ENCODE measurements at places on chromosomes 3 and 15.

DNA sequence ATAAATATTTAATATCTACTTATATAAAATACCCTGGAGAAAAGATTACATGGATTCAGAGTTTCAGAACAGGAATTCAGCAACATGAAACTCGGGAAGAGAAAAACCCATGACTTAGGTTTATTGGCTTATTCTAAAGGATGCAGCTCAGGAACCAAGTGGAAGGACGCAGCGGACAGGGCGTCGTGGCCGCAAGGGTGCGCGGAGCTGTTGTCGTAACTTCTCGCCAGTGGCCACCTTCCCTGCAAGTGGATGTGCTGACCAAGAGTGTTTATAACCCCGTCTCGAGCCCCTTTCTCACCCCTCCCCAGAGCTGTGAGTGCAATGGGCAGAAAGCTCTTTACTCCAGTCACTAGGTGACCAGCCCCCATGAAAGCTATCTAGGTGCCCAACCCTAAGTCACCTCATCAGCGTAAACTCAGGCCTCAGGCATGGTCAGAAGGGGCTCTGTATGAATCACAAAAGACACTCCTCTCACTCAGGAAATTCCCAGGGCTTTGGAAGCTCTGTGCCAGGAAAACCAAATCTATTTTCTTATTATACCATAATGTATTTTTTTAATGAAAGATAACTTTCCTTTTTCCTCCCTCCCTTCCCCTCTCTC lies 77.3 kb downstream of the CHRNA7 start:
- DNase-seq: no peak

DNA sequence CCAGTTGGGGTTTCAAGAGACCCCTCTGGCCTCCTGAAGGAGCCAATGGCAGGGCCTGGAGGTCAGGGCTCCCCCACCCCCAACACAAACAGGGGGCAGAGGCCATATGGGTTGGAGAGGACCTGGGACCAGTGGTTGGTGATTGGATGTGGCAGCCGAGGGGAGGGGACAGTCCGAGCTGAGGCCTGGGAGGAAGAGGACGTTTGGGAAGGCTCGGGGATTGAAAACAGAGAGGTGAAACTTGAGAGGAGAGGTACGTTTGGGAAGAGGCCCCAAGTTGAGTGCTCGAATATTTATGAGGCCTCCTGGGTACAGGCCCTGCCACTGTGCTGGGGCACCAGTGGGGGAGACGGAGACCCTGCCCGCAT lies 53.7 kb downstream of the DNAJB8 start:
- DNase-seq: no peak

GRCh38 chr15:38476120-38476519 lies 22.2 kb downstream of the FAM98B start:
- DNase-seq: no peak

GRCh38 chr3:105827959-105828358 lies 40.9 kb downstream of the CBLB start:
- DNase-seq: peak; percentile 72

- DNase-seq: no peak
Measured at GRCh38 chr3:42472555-42472954, 29.9 kb upstream of the VIPR1 start.

DNA sequence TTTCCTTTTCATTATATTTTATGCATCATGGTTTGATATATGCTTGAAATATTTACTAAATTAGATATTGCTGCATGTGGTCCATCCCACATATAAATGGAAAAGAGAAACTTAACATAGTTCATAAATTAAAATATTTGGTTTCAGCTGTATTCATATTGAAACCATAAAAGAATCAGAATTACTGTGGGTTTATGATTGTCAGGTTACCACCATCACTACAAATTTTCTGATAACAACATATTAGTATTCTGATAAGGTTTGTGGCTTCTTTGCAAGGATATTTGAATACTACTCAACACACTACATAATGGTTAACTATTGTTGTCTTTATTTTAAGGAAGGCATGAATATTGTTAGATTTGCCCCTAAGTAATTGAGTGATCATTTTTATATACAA lies 235.5 kb downstream of the UBE2E2 start:
- DNase-seq: no peak

DNA sequence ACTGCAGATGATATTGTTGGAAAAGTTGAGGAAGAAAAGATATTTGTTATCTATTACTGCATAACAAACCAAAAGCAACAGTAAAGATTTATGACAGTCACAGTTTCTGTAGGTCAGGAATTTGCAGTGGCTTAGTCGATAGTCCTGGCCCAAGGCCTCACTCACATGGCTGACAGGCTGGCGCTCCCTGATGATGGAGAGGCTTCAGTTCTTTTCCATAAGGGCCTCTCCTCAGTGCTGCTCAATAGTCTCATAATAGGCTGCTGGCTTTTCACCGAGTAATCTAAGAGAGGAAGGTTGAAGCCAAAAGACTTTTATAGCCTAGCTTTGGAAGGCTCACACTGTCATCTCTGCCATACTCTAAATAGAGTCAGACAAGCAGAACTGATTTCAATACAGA lies 17.7 kb downstream of the IREB2 start:
- DNase-seq: no peak

DNA sequence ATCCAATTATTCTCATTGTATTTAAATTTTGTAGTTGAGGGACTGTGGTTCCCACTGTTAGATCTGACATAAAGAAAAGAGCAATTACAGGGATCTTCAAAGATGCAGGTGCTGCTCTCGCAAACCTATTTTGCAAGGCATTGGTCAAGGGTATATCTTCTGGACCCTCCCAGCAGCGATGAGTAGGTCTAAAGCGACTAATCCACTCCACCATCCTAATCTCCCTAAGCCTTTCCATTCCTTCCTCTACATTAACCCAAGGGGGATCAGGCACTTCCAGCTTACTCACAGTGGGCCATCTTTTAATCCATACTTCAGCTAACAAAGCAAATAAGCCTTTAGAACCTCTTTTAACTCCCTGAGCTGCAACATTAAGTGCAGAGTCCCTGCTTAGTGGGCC lies 37.0 kb upstream of the CPOX start:
- no peak for DNase-seq

DNA sequence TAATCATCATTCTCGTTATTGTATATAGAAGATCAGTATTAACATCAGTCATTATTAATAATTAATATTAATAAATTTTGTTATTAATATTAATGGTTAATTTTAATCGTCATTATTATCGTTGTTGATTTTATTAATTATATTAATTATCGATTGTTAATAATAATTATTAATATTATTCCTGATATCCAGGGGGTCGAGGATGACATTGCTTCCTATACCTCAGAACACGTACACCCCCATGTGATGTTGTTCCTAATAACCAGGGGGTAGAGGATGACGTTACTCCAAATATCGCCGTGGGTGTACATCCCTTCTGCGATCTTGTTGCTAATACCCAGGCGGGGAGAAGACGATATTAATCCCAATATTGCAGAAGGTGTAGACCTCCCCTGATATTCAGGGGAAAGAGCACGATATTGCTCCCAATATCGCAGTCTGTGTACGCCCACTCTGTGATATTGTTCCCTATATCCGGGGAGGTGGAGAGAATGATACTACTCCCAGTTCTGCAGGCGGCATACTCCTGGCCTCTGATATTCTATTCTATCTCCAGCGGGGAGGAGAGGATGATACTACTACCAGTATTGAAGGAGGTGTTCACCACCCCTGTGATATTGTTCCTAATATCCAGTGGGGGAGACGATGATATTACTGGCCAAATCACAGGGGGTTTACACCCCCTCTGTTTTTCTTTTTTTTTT lies 22.3 kb upstream of the BMF start:
- DNase-seq: no peak

GRCh38 chr3:99023590-99024192 lies 122.2 kb upstream of the DCBLD2 start:
- peak; percentile 64 for DNase-seq

DNA sequence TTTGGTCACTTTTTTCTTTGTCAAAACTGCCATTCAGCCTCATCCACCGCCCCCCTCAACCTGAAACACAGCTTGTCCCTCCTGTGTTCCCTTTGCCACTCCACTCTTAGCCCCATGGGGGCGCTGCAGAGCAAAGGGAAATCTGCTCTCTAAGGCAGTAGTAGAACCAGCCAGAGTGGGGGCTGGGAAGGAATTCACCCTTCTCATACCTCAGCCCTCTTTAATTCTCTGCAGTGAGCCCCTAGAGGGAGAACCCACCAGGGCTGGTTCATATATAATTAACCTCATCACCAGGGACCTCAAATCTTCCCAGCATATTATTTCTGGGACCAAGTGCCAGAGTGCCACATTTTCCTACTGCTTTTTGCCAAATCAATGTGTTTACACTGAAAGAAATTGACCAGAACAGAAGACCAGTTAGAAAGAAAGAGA lies 2.8 kb upstream of the BCL6 start:
- peak; percentile 99 for DNase-seq

GRCh38 chr3:159923956-159924355 lies 64.7 kb upstream of the IL12A start:
- no peak for DNase-seq

- no peak for DNase-seq
Measured at GRCh38 chr3:153404157-153404556, 242.1 kb downstream of the RAP2B start.

DNA sequence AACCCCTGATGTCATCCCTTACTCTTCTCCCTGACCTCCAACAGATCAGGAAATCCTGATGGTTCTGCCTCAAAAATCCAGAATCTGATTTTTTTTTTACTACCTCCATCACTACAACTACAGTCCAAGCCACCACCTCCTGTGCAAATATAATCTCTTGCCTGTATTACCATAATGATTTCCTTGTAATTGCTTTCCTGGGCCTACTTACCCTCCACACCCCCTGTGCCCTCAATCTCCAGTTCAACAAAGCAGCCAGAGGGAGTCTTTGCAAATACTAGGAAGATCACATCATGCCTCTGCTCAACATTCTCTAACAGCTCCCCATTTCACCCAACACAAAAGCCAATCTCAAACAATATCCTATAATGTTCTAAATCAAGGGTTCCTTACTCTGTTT lies 159.9 kb downstream of the FMN1 start:
- no peak for DNase-seq

GRCh38 chr3:10928407-10928960 lies 64.1 kb upstream of the SLC6A1 start:
- no peak for DNase-seq

GRCh38 chr3:64829331-64829730 lies 141.5 kb upstream of the ADAMTS9 start:
- no peak for DNase-seq

- DNase-seq: no peak
Measured at GRCh38 chr15:101266034-101266433, 11.3 kb downstream of the SELENOS start.

DNA sequence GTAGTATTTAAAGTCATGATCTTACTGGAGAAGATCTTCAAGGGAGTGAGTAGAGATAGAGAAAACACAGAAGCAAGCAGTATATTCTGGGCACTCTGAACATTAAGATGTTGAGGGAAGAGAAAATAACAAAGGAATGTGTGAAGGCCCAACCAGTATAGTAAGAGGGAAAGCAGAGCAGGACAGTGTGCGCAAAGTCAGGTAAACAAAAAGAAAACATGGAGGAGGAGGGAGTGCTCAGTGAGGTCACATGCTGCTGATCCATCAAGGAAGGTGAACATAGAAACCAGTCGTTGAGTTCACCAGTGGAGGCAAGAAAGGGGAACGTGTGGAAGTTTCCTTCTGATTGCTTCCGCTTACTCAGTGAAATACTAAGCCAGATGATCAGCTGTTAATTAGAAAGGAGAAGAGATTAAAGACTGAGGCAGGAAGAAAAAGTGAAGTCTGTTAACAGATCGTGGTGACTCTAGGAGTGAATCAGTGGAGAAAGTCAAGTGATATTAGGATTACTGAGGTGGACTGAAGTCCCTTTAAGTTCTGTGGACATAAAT lies 47.2 kb downstream of the OPA1 start:
- DNase-seq: no peak

DNA sequence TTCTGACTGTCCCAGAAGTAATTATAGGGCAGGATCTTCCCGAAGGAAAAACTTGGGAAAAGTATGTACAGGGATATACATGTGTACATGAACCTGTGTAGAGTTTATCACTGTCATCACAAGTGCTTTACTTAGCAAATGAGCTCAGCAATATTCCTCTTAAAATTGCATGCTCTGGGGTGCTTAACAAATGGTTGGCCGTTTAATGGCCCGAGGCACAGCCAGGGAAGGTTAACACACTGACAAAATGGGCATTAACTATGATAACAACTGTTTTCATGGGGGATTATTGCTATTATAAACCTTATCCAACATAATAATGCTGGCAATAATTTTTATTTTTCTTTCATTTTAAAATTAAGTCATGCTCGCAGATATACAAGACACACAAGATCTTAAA lies 459.3 kb downstream of the TUSC7 start:
- no peak for DNase-seq

DNA sequence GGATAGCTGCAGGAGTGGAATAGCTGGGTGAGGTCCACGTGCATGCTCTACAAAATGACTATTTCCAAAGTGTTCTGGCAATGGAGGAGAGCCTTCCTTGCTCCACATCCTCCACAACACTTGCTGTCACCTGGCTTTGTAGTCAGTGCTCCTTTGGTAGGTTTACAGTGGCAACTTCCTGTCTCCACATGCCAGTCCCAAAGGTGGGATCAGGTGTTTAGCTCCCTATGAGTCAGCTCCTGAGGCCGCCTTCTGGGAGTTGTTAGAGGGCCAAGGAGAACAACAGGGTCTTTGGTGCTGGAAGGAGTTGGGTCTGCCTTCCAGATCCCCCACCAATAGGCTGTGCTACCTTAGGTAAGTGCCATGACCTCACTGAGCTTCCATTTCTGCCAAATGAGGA lies 15.3 kb upstream of the LIMD1 start:
- DNase-seq: no peak

GRCh38 chr15:100055821-100056220 lies 286.0 kb downstream of the ADAMTS17 start:
- DNase-seq: no peak

- no peak for DNase-seq
Measured at GRCh38 chr3:64642327-64643151, 45.3 kb downstream of the ADAMTS9 start.

DNA sequence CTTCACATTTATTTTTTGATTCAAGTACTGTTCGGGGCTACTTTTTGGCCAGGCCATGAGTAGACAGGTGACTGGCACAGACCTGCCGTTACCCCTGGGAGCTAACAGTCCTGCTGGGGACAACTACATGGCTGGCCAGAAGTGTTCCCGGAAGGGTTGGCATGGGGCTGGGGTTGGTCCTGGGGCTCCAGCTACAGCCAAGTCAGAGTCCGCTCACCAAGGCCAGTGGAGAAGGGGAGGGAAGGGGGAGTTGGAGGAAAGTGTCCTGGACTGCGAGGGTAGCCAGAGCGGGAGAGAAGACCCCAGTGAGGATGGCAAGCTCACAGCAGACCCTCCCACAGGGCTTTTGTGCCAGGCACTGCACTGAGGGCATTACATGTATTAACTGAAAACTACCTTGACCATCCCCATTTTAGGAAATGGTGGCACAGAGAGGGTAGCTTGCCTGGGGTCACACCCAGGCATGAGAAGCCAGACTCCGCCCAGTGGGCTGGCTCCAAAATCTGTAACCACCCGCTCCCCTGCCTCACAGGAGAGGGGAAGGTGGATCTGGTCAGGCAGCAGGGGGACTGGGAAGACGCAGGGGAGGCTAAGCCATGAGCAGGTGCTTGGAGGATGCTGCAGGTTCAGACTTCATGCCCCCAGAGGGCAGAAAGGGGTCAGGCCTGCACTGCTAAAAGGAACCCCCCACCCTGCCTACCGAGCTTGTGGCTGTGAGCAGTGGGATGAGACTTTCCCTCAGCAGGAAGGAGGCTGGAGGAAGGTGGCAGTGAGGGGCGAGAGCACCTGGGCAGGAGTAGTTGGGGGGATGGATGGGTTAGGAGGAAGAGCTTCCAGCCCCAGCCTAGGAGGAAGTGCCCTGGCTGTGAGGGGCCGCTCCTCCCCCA lies 38.3 kb upstream of the ESYT3 start:
- no peak for DNase-seq

Data from HT-29 (cell line).